ENCODE measurements at places on chromosomes 4 and X.

DNA sequence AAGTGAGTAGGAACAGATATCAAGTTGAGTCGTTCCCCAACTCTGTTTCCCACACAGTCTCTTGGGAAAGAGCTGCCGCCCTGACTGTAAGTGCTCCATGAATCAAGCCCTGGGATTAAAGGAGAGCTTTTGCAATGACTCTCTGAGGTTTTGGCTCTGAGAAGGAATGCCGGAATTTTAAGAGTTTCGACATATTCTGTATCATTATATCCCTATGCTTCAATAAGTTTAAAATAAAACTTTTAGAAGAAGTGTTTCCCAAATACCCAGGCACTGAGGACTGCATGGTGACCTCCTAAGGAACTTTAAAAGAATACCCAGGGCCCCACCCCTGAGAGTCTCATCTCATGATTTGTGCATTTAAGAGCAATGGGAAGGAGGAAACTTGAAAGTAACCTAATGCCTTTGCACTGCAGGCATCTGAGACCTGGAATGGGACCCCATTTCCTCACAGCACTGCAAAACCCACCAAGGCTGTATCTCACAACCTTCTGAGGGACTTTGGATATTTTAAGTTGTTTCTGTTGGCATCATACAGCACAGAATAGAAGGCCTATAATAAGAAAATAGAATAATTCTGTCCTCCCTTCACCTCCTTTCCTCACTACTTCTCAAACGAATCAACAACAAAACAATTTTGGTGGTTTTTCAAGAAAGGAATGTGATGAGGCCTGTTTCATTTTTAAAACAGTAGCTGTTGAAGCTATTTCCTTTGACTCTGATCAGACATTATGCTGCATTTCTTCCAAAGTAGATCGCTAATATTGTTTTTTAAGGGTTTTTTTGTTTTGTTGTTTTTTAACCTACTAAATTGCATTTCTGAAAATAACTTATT, 121.2 kb downstream of the GASK1B start:
- no peak for DNase-seq

- no peak for DNase-seq
Observed at GRCh38 chr4:26878794-26879391, 18.3 kb downstream of the STIM2 start.

GRCh38 chr4:106996490-106996889, 39.6 kb downstream of the DKK2 start:
- DNase-seq, result no peak

- no peak for DNase-seq
Observed at GRCh38 chr4:34732176-34732950, 1512.0 kb downstream of the ARAP2 start.

DNA sequence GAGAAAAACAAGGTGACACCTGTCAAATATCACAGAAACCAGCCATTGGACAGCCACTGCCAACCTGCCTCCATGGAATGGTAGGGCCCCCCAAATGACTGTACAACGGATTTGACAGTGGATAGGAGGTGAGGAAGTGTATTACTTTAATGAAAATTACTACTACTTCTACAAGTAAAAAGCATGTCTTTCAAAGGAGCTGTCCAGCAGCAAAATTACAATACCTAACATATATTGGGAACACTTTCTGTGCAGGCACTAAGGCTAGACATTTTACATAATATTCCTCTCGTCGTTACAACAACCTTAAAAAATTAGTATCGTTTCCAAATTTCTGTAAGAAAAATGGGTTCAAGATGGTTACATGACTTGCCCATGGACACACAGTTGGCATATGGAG, 14.9 kb downstream of the PPP3CA start:
- DNase-seq, result no peak

GRCh38 chr4:162494935-162495334, 331.1 kb upstream of the FSTL5 start:
- DNase-seq, result no peak

Measured in ACHN (cell line).